ENCODE measurements at places on chromosomes 6 and 20.

DNA sequence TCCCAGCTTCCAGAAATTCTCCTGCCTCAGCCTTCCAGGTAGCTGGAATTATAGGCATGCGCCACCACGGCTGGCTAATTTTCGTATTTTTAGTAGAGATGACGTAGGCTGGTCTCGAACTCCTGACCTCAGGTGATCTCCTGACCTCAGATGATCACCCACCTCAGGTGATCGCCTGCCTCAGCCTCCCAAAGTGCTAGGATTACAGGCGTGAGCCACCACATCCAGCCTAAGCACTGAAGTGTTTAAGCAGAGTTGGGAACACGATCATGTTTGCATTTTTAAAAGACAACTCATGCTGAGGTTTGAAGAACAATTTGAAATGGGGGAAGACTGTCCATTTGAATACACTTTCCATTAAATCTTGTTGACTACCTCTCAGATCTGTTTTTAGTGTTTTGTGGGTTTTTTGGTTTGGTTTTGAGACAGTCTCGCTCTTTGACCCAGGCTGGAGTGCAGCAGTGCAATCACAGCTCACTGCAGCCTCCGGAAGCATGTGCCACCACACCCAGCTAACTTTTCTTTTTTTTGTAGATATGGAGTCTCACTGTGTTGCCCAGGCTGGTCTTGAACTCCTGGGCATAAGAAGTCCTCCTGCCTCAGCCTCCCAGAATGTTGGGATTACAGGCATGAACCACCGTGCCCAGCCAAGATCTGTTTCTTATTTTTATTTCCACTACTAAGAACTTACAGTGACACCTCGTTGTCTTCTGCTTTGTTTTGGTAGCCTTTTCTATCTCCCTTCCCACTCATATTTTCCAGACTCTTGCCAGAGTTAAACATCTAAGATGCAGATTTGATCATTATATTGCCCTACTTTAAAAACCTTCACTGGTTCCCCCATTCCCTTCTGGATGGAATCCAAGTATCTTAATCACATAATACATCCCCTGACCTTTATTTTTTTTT is 5.5 kb downstream of the CASP8AP2 start:
- DNase-seq = no peak

DNA sequence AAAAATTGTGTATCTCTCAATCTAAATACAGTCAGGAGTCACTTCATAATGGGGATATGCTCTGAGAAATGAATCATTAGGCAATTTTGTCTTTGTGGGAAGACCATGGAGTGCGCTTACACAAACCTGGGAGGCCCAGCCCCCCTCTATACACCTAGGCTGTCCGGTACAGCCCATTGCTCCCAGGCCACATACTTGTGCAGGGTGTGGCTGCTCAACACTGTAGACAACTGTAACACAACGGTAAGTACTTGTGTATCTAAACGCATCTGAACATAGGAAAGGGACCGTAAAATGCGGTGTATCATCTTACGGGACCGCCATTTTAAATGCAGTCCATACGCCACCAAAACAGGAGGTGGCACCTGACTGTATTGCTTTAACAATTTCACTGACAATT is 58.0 kb upstream of the FRMD1 start:
- no peak for DNase-seq

- no peak for DNase-seq
Observed at GRCh38 chr6:47343600-47343999, 33.9 kb upstream of the TNFRSF21 start.

DNA sequence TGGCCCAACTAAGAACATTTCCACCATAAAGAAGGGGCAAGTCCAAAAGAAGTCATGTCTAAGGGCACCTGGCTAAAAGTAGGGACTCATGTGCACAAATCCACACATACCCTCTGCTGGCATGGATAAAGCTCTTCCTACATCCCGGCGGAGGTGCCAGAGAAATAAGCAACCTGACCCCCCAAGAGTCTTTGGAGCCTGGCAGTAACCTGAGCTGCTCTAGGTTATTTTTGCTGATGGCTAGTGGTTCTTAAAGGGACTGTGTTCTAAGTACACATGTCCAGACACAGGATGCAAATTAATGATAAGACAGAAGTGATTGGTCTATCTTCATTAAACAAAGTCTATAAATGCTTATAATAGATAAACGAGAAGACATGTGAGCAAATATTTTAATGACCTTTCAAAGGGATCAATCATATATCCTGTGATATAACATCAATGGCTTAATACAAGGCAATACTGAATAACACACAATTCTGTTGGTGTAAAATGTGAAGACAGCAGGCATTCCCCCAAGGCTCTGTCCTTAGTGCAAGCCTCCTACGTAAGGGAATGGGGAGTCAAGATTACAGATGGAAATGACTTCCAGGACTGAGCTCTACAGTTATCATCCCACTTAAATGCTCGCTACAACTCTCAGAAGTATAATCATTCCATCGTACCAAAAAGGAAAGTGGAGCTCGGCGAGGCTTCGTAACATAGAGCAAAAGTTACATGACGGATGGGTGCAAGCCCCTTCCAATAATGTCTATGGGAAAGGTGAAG is 52.5 kb downstream of the HIVEP2 start:
- DNase-seq = no peak

GRCh38 chr6:116389357-116389756 is 18.6 kb downstream of the DSE start:
- no peak for DNase-seq

DNA sequence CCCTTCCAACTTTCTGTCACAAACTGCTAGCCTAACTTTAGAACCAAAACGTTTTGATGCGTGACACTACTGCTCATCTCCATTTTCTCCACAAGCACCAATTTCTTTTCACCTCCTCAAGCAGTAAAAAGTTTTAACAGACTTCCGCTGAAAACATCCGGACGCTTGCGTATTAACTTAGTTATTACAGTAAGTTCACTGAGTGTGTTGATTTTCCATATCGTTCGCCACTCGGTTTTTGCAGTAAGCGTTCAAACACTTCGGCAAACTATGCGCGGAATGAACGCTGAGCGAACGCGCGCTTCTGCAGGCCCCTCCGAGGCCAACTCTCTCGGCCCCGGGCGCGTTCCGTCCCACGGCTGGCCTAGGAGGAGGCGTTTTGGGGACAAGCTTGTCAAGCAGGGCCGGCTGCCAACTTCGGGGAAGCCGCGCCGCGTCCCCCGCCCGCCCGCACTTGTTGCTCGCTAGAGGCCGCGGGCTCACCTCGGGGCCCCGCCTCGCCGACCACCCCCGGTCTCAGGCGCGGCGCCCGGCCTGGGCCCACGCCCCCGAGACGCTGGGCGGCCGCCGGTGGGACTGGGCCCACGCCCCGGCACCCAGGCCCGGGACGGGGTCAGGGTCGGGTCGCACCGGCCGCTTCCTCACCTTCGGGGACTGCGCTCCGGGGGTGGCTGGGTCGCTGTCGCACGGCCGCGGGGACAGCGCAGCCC is 945 bp downstream of the PHF10 start:
- no peak for DNase-seq

DNA sequence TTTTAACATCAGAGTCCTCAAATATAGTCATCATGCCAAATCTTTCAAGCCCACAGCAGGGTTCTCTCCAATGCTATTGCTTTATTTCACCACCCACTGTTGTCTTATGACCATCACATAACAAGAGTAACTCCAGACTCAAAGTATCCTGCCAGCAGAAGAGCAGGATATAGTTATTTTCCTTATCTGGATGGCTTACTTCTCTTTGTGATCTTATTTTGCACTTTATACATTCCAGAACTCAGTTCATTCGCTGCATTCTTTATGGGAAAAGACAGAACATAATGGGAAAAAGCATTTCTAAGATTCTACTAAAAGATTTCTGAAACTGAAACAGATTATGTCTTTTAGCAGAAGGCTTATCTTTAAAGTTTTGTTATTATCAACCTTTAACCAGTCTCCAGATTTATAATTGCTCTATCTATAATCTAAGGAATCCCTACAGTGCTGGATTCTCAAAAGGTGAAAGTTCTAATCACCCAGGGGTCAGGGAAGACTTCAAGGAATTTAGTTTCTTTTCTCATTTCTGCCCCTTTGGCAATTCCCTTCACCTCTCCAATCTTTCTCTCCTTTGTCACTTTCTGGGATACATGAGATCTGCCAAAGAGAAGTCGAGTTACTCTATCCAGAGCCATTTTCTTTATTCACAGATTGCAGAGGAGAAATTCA is 190.4 kb downstream of the TPBG start:
- DNase-seq = no peak

- no peak for DNase-seq
Observed at GRCh38 chr6:152232501-152233151, 404.5 kb downstream of the SYNE1 start.

Measured in GM04504 (cell line).